ENCODE measurements at places on chromosomes 4 and X.

GRCh38 chrX:43238461-43238945 is 417.6 kb upstream of the MAOA start:
- no peak for DNase-seq

DNA sequence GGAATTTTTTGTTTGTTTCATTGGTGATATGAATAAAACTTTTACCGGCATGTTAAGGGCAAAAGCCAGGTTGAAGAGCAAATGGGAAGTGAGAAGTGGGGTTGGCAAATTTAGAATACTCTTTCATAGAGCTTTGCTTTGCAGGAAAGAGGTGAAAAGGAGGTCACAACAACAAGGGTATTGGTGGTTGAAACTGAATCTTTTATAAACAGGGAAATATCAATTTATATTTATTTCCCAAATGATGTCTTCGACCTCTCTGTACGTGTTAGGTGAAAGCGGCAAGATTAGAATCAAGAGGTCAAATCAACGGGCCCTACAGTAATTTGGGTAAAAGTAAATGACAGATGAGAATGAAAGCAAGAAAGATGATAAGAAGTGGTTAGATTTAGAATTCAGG is 3.4 kb downstream of the SMR3A start:
- no peak for DNase-seq

GRCh38 chr4:8400632-8401325 is 39.7 kb downstream of the ACOX3 start:
- DNase-seq, result no peak

DNA sequence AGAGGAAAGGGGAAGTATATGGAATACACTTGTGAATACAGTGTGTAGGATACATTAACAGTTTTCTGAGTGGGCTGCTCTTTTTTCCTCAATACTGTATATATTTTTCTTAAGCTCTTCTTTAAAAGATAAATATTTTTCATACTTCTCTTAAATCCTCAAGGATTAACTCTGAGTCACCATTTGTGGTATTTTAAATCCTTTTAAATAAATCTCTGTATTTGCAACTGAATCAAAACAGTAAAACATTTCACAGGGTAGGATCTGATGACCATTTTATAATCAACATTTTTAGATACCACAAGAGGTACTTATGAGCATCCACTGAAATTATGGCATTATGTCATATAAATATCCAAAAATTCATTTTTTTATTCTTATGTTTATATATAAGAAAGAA is 87.6 kb downstream of the GAB1 start:
- DNase-seq, result peak; percentile 49

GRCh38 chrX:15744181-15744867 is 6.3 kb downstream of the CA5B start:
- no peak for DNase-seq

- no peak for DNase-seq
Observed at GRCh38 chr4:5707778-5708448, 446 bp downstream of the EVC2 start.

DNA sequence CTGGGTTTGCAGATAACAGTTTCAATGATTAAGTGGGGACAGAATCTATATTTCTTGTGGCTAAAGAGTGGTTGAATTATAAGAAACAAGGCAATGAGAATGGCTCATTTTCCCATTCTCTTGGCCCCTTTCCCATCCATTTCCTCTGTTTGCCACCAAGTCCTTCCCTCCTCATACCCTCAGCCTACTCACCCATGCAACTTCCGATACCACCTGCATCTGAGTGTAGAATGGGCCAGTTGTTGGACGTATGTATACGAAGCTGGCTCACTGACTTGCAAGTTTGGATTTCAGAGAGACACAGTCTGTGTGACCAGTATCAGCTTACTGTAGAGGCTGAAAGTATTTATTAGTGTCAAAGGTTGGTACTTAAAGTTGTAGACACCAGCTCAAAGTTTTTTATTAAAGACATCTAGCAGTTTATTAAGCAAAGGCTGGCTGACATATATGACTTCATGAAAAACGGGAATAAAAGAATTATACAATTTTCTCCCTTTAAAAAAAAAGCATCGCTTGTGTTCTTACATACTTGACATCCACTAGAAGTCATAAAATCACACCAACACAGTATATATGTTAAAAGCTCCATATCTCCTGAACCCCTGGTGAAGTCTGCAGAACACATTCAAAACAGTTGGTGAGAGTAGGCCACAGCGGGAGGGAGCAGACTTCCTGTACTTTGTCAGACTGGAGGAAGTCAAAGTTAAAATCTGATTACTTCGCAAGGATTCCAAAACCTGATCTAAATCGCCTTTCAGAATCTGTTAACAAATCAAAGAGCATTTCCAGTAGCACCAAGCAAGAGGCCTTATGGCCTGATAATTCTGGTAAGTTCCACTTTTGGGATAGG is 22.4 kb upstream of the STIM2 start:
- DNase-seq, result no peak

- no peak for DNase-seq
Observed at GRCh38 chr4:87622303-87622702, 14.0 kb downstream of the DSPP start.

- DNase-seq, result peak; percentile 93
Observed at GRCh38 chr4:7857238-7857701, 82.4 kb downstream of the AFAP1 start.

- DNase-seq, result no peak
Observed at GRCh38 chr4:74453037-74453635, 8.2 kb downstream of the AREG start.

DNA sequence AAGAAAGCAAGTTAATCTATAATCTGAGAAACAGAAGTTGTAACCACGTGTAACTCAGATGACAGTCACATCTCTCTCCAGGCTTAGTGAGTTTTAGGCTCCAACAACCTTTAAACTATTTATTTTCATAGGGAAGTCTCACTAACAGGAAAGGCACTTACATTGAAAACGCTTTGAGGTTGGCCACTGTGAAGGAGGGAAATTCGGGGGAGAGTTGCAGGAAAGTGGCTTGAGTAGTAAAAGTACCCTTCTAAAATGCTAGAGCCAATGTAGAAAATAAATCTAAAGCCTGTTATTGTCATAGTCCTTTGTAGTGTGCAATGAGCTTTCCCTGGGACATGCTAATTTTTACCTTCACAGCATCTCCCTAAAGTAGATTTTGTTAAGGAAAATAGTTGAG is 995 bp upstream of the NFXL1 start:
- DNase-seq, result no peak

- DNase-seq, result no peak
Observed at GRCh38 chr4:15543537-15544247, 74.0 kb downstream of the CC2D2A start.

GRCh38 chrX:112816908-112817307 is 23.7 kb downstream of the AMOT start:
- DNase-seq, result no peak

DNA sequence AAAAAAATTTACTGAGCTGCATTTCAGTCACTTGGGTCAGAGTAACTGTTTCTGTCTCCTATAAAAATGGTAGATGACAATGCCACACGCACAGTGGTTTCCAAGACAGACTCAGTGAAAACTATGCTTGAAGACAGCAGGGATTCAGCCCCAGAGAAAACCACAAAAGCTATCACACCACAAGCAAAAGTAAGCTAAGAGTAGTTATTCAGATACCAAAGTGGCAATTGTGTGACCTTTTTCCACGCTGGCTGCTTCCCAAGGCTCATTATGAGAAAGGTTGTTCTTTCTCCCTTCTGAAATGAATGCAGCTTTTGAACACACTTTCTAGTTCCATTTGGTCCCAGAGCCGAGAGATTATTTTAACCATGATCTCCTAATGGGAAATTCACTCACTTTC is 46.4 kb upstream of the GPM6B start:
- no peak for DNase-seq

- no peak for DNase-seq
Observed at GRCh38 chr4:53858744-53859143, 205.7 kb downstream of the CHIC2 start.

GRCh38 chr4:177566691-177567090 is 124.5 kb upstream of the AGA start:
- no peak for DNase-seq

GRCh38 chrX:45761920-45762319 is 561.2 kb upstream of the DIPK2B start:
- DNase-seq, result no peak

GRCh38 chrX:31053621-31054020 is 18.2 kb downstream of the FTHL17 start:
- DNase-seq, result no peak

GRCh38 chr4:20254511-20255250 is 3.0 kb downstream of the SLIT2 start:
- DNase-seq, result no peak

DNA sequence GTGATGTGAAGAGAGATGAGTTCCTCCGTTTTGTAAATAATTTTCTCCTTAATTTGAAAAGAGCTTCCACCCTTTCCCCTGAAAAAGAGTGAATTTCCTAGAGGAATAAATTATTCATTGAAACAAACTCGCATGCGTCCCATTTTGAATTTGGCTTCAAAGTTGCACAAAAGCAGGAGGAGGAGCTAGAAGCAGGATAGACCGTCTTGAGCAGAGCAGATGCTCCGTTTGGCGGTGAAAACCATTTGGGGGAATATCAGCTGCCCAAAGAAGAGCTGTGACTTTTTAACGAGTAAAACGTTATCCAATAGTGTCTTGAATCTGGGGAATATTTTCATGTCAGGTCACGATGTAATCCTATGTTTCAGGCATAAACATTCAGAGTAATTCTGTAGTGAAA is 42.0 kb downstream of the FAM149A start:
- no peak for DNase-seq

DNA sequence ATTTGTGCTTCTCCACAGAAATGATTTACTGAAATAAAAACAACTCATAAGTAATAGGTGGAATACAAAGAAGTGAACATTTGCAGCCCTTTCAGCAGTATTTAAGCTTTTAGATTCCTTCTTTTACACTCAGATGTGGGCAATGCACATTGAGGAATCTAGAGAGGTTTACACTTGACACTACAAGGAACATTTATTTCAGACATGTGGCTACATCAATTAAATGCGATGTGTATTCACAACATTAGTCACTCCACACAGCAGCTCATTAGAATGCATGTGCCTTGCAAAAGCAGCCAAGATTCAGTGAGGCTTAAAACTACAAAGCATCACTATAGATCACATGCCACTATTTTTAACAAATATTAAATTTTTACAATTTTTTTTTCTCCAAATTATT is 480.7 kb downstream of the INPP4B start:
- peak; percentile 71 for DNase-seq

- DNase-seq, result no peak
Observed at GRCh38 chr4:79385641-79386040, 22.4 kb downstream of the GK2 start.

- no peak for DNase-seq
Observed at GRCh38 chr4:10673817-10674369, 10.7 kb downstream of the CLNK start.

- DNase-seq, result no peak
Observed at GRCh38 chr4:3240936-3241522, 7.9 kb upstream of the MSANTD1 start.

GRCh38 chr4:81806485-81806884 is 334.8 kb upstream of the RASGEF1B start:
- DNase-seq, result no peak

- no peak for DNase-seq
Observed at GRCh38 chr4:152571770-152572169, 35.9 kb upstream of the FBXW7 start.

DNA sequence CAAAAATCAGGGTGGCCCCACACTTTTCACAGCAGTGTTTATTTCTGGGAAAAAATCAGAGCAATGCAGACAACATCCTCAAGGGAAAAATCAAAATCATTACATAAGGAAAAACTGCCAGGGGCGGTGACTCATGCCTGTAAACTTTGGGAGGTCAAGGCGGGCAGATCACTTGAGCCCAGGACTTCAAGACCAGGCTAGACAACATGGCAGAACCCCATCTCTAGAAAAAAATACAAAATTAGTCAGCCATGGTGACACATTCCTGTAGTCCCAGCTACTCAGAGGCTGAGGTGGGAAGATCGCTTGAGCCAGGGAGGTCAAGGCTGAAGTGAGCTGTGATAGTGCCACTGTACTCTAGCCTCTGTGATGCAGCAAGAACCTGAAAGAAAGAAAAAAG is 102.8 kb downstream of the NAF1 start:
- DNase-seq, result peak; percentile 11

DNA sequence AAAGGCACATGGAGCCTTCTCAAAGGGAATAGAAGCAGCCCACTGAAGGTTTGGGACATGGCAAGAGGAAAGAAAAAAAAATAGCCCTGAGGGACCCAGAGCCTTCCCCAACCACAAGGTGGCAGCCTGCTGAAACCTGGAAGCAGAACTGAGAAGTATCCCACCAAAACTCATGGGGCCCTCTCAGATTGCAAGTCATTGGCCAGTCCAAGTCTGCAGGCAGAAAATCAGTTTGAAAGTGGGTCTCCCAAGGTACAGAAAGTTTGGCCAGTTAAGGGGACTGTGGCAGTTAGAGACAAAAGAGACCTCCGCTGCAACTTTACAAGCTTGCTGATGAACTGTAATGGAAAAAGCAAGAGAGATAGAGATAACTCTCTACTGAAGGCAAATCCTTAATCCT is 155.8 kb downstream of the ANTXR2 start:
- peak; percentile 53 for DNase-seq

GRCh38 chr4:170581969-170582368 is 492.2 kb upstream of the AADAT start:
- no peak for DNase-seq
